ENCODE measurements at places on chromosomes 7 and 10. TPM values are rescaled to one million over a fixed set of nuclear protein-coding genes. Genes with fewer than 3 reads are reported as not detected.

GRCh38 chr10:110209454-110209925, 2.1 kb downstream of the MXI1 start:
- H3K4me1 ChIP-seq = peaks cover 4% of the 10 kb centered on the region
- no peak for DNase-seq
- no peaks in the 10 kb centered on the region for H3K36me3 ChIP-seq
- peaks cover 2% of the 10 kb centered on the region for H3K27me3 ChIP-seq
- H3K4me3 ChIP-seq = peak overlapping the region; percentile 82

GRCh38 chr7:30040938-30041337, 12.7 kb downstream of the PLEKHA8 start:
- H3K4me1 ChIP-seq = no peaks in the 10 kb centered on the region
- H3K27ac ChIP-seq = no peak overlapping the region
- H3K36me3 ChIP-seq = no peaks in the 10 kb centered on the region
- DNase-seq = no peak
- no peaks in the 10 kb centered on the region for H3K27me3 ChIP-seq
- no peak overlapping the region for H3K4me3 ChIP-seq

DNA sequence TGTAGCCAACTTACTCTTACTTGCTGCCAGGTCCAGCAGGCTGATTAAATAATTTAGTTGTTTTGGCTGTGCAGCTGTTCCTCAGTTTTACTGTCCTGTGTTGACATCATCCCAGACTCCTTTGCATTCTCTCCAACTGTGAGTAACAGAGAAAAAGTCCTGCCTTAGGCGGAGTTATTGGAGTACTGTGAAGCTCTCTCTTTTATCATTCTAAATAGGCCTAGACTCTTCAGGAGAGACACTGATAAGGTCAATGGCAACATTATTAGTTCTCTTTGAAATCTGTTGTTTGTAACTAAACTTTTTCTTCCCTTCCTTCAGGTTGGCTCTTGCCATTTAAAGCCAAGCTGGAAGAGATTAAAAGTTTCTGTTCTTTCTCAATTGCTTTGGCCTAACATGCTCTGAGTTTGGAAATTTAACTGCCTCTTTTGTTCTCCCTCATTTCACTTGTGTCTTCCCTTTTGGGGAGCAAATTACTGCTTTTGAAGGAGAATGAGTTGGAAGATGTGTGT, 215.7 kb upstream of the CSTF2T start:
- H3K27me3 ChIP-seq = no peaks in the 10 kb centered on the region
- no peaks in the 10 kb centered on the region for H3K4me1 ChIP-seq
- H3K27ac ChIP-seq = no peak overlapping the region
- H3K36me3 ChIP-seq = no peaks in the 10 kb centered on the region

- H3K27ac ChIP-seq = no peak overlapping the region
- no peaks in the 10 kb centered on the region for H3K36me3 ChIP-seq
- no peaks in the 10 kb centered on the region for H3K27me3 ChIP-seq
- no peak for DNase-seq
- H3K4me1 ChIP-seq = no peaks in the 10 kb centered on the region
Observed at GRCh38 chr10:96747734-96748550, 27.6 kb upstream of the PIK3AP1 start.

- DNase-seq = no peak
- peaks cover 45% of the 10 kb centered on the region for H3K4me1 ChIP-seq
Observed at GRCh38 chr10:114517368-114518250, 113.3 kb upstream of the AFAP1L2 start.

DNA sequence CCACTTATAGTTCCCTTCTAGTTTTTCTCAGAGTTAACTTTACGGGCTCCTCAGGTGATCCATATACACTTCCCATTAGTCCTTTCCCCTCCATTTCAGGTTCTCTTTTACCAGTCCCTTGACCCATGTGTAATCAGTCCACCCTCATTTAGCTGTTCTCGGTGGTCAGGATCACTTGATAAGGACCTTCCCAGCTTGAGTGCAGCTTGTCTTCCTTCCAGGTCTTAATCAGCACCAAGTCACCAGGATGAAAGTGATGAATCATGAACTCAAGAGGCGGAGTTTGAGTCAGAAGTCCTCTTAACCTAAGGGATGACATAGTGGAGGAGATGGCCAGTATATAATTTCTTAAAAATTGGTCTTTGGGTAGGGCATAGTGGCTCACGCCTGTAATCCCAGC, 63.1 kb upstream of the CNTNAP2 start:
- no peak overlapping the region for H3K4me3 ChIP-seq
- no peaks in the 10 kb centered on the region for H3K36me3 ChIP-seq
- H3K27ac ChIP-seq = no peak overlapping the region
- H3K27me3 ChIP-seq = no peaks in the 10 kb centered on the region

DNA sequence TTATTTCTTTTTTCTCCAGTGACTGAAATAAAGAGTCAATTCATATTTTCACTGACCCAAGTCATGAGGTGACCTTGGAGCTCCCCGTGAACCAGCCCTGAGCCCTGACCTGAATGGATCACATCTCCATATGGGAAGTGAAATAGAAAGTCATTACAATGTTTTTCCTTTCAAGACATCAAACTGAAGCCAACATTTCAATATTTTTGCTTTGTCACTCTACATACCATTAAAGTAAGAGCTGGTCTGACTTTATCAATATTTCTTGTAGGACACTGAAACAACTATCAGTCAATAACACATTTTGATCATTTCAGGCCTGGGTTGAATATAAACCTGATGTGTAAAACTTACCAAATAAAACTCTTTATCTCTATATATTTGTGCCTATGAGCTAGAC, 249.8 kb upstream of the PHF14 start:
- H3K4me1 ChIP-seq = no peaks in the 10 kb centered on the region
- H3K27me3 ChIP-seq = no peaks in the 10 kb centered on the region
- DNase-seq = no peak
- no peak overlapping the region for H3K4me3 ChIP-seq
- no peaks in the 10 kb centered on the region for H3K36me3 ChIP-seq

GRCh38 chr10:71359364-71360046, 37.2 kb upstream of the CDH23 start:
- no peak for DNase-seq
- no peaks in the 10 kb centered on the region for H3K4me1 ChIP-seq
- H3K4me3 ChIP-seq = no peak overlapping the region
- H3K27ac ChIP-seq = no peak overlapping the region

DNA sequence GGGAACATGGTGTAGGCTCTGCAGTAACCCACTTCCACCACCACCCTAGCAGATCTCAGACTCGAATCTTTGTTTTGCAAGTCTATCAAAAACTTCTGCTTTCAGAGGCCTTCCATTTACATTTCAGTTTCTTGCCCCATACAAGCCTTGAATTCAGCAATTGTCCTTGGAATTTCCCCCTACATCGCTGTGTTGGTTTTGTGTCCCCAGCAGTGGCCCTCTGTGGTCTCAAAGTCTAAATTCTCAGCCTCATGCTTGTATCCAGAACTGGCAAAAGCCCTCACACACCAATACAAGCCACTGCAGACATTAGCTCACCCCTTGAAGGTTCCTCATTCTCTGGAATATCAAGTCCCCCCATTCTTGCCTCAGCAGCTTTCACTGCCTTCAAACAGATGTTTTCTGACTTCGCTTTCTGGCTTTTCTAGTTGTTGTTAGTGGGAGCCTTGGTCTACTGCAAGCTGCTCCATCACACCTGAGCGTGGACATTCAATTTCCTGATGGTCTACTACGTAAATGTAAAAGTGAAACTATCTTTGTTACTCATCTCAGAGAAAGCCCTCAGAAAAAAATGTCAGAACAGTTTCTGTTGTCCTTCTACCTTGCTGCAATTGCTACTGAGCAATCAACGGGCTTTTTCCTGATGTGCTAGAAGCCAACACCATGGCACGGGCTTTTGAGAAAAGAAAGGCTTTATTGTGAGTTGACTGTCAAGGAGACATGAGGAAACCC, 1.8 kb upstream of the NUB1 start:
- H3K36me3 ChIP-seq = peaks cover 5% of the 10 kb centered on the region
- DNase-seq = no peak
- no peak overlapping the region for H3K27ac ChIP-seq
- no peaks in the 10 kb centered on the region for H3K27me3 ChIP-seq
- H3K4me1 ChIP-seq = peaks cover 8% of the 10 kb centered on the region
- H3K4me3 ChIP-seq = no peak overlapping the region

GRCh38 chr10:132939957-132940790, 2.2 kb downstream of the CFAP46 start:
- H3K27me3 ChIP-seq = no peaks in the 10 kb centered on the region
- H3K36me3 ChIP-seq = no peaks in the 10 kb centered on the region

DNA sequence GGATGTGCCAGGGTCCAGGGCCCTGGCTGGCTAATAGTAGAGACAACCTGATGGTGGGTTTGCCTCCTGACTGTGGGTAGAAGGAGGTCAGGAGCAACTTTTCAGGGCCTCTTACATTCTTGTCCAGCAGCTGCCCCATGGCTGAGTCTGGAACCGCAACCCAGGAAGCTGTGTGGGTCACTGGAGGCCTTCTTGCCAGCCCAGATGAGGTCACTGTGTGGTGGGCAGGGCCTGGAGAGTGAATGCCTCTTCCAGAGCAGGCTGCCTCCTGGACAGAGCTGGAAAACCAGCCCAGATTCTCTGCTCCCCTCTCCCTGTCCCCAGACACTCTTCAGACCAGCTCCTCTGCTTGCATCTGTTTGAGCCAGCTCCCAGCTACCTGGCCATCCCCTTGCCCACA, 43.5 kb upstream of the LEP start:
- no peak for DNase-seq
- H3K4me3 ChIP-seq = no peak overlapping the region
- H3K27ac ChIP-seq = no peak overlapping the region
- 0 out of 2 replicates have a peak, but pooled peaks cover 2% of the 10 kb centered on the region for H3K27me3 ChIP-seq

DNA sequence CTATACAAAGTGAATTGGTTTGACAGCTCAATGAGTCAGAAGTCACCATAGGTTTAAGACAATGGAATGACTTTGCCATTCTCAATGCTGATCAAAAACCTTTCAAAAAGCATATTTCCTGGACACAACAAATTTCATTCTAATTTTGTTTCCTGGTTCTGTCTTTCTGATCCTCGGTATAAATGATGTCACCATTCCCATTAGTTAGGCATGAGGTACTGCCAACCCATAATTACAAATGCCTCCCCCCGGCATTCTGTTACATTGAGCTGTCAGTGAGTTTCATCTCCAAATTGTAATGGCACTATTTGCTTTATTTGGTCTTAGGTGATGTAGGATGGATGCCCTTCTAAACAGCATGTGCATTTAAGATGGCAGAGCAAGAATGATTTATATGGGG, 81.7 kb upstream of the NFE2L3 start:
- DNase-seq = no peak
- no peaks in the 10 kb centered on the region for H3K36me3 ChIP-seq
- H3K4me3 ChIP-seq = no peak overlapping the region
- H3K27ac ChIP-seq = no peak overlapping the region

DNA sequence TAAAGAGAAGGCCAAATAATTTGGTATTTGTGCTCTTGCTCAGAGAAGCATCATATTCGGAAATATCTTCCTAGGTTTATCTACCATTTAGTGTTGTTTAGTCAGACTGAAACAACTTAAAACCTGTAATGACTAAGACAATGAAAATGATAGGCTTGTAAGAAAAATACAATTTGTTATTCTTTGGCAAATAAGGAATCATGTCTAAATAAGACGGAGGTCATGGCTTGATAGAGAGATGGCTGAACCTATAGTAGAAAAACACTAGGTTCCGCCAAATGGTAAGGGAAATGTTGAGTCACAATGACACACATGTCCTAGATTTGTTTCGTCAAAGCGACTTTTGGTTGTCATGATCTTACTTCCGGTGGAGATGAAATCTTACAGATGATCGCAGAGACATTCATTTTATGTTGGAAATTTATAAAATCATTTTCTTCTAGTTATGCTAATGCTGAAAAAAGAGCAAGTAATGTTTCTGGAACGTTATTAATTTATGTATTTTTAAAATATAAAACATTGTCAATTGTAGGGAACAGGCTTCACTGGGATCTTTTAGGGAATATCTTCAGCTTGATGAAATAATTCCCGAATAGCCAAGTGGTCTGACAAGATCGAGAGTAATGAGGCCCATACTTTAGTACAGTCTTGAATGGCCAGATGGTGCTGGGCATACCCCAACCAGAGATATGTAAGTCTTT, 1.0 kb downstream of the SRGN start:
- H3K36me3 ChIP-seq = no peaks in the 10 kb centered on the region
- DNase-seq = no peak
- peaks cover 2% of the 10 kb centered on the region for H3K4me1 ChIP-seq
- peak overlapping the region; percentile 36 for H3K4me3 ChIP-seq
- no peak overlapping the region for H3K27ac ChIP-seq

GRCh38 chr10:52740913-52741675, 31.5 kb downstream of the MBL2 start:
- no peaks in the 10 kb centered on the region for H3K36me3 ChIP-seq
- no peaks in the 10 kb centered on the region for H3K27me3 ChIP-seq
- no peak overlapping the region for H3K27ac ChIP-seq
- no peaks in the 10 kb centered on the region for H3K4me1 ChIP-seq
- DNase-seq = peak; percentile 51
- no peak overlapping the region for H3K4me3 ChIP-seq

DNA sequence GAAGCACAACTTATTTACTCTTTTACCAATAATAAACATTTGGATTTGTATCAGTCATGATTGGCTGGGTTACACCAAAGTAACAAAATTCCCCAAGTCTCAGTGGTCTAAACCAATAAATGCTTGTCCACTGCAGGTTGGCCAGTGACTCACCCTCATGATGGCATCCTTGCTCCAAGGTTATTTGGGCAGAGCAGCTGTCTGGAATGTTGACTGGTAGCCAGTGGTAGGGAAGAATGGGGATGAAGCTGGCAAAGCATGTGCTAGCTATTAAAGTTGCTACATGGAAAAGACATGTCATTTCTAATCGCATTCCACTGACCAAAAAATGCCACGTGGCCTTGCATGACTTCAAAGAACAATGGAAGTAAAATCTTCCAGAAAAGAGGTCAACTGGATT, 1168.7 kb upstream of the CELF2 start:
- no peaks in the 10 kb centered on the region for H3K27me3 ChIP-seq
- H3K4me3 ChIP-seq = no peak overlapping the region
- no peak for DNase-seq

GRCh38 chr10:97184971-97185325, 811 bp downstream of the SLIT1 start:
- no peak overlapping the region for H3K27ac ChIP-seq
- no peak for DNase-seq
- H3K27me3 ChIP-seq = peaks cover 8% of the 10 kb centered on the region
- no peaks in the 10 kb centered on the region for H3K36me3 ChIP-seq
- H3K4me3 ChIP-seq = no peak overlapping the region

GRCh38 chr10:127889605-127890195, 3.0 kb downstream of the CLRN3 start:
- no peak overlapping the region for H3K27ac ChIP-seq
- peaks cover 15% of the 10 kb centered on the region for H3K27me3 ChIP-seq
- H3K4me3 ChIP-seq = no peak overlapping the region
- no peak for DNase-seq
- no peaks in the 10 kb centered on the region for H3K4me1 ChIP-seq
- H3K36me3 ChIP-seq = no peaks in the 10 kb centered on the region

Gene CDNF
- total RNA-seq = 0.39 TPM

Gene CYP3A7
- not detected for total RNA-seq

Gene RADIL
- 1.3 TPM for total RNA-seq

Gene GJC3
- total RNA-seq = not detected

Gene NKX2-3
- total RNA-seq = 0.15 TPM

Gene GPR146
- 2.9 TPM for total RNA-seq

Gene NUTM2D
- total RNA-seq = 1.5 TPM

Data from Panc1 (cell line).